H1 (cell line): ENCODE measurements at places on chromosomes 6 and 20. TPM values are rescaled to one million over a fixed set of nuclear protein-coding genes. Genes with fewer than 3 reads are reported as not detected.

DNA sequence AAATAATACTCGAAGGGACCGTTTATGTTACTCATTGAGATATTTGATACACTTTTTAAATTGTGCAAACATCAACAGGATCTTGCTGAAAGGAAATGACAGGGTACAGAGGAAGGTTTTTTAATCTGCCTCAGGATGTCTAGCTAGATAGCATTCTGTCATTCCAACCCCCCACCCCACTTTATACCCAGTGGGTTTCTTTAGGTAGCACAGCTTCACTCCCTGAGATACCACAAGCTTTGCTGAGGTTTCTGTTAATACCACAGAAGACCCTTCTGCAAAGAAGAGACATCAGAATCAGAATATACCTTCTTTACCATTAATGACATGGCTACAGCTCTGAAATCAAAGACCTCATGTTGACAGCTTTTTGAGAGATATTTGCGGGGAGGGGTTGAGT lies 1.3 kb downstream of the PHACTR2 start:
- no peak for DNase-seq

- no peak for DNase-seq
Measured at GRCh38 chr6:109449064-109449794, 6.3 kb downstream of the MICAL1 start.

Gene MYLK2
- total RNA-seq: 0.22 TPM in 1 of 2 replicates, not detected in the other

Gene RFX6
- total RNA-seq: not detected in 2 replicates
